ENCODE measurements at places on chromosomes 6 and 20.

DNA sequence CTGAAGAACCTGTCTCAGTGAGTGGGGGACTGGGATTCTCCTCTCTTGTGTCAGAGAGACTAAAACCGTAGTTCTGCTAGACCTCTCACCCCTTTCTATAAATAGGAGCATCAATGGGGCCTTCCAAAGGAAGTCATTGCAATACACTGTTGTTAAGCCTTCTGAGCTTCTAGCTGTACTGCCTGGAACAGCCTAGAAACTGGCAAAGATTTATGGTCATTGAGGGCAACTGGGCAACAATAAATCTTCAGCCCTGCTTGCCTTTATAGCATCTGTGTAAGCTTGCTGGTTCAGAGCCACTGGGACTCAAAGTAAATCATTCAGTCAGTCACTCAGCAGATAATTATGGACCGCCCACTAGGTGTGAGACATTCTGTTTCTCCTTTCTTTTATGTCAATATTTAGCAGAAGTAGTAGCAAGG, 53.2 kb downstream of the PPP1R14C start:
- no peak for DNase-seq

GRCh38 chr6:168128631-168129291, 49.7 kb upstream of the FRMD1 start:
- no peak for DNase-seq

DNA sequence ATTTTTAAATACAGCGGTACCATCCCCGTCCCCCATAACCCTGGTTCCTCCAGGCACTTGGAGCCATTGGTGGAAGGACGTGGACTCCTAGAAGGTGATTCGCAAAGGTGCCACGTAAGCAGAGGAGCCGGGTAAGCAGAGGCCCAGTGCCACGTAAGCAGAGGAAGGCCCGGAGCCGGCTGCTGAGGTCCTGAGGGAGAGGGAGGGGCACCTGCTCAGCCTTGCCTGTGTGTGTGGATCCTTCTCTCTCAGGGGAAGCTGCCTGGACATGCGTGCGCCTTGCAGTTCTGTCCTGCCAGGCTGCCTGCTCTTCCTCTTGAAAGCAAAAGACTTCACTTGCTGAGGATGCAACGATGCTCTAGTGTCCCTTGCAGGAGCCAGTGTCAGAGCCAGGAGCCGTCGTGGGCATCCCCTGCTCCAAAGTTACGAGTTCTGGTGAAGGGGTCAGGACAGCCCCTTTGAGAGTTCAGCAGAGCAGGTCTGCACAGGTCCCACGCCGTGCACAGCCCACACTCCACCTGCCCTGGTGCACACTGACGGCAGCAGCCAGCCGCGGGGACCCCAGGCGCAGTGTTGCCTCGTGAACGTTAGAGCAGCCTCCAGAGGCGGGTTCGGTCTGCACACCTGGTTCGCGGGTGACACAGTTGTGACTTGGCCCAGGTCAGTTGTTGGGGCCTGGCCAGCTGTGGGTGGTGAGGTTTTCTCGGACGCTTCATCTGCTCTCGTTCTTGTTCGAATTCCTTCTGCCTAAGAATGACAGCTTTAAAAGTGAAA, 1.9 kb upstream of the NKAIN4 start:
- no peak for DNase-seq

- no peak for DNase-seq
Observed at GRCh38 chr6:3041606-3042005, 26.7 kb upstream of the RIPK1 start.

- DNase-seq: no peak
Observed at GRCh38 chr6:13673825-13674444, 37.7 kb downstream of the RANBP9 start.

- no peak for DNase-seq
Observed at GRCh38 chr20:1625083-1625690, 5.4 kb upstream of the SIRPB1 start.

DNA sequence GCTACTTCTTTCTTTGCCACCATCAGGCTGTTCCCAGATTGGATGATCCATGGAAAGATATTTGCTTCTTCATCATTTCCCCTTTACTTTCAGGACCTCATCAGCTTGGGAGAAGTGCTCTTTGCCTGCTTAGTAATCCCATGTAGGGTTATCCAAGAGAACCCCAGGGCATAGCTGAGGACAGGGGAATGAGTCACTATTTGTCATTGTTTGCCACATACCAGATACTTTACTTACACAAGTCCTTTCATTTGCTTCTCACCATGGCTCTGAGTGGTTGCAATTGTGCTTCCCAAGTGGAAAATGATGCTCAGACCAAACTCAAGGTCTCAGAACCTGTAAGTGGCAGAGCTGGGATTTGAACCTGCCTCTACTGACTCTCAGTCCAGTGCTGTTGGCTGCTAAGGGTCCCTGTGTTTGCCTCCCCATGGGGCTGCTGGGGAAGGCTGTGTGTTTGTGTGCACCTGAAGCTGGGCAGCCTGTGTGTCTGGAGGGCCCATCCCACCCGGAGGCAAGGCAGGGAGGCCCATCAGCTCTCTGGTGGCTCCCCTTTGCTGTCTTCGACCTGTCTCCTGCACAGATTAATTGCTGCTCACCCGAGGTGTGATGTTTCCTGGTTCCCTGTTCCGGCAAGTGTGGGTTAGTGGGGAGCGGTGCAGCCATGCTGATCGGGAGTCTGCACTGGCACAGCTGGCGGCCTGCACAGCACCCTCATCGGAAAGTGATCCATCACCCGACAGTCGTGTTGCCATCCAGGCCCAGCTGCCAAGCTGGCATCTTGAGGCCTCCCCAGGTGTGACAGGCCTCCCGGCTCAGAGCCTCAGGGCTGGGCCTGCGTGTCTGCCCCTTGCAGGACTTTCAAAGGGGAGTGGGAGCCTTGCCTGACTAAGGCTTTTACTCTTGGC, 228.8 kb downstream of the DHX35 start:
- DNase-seq: no peak

DNA sequence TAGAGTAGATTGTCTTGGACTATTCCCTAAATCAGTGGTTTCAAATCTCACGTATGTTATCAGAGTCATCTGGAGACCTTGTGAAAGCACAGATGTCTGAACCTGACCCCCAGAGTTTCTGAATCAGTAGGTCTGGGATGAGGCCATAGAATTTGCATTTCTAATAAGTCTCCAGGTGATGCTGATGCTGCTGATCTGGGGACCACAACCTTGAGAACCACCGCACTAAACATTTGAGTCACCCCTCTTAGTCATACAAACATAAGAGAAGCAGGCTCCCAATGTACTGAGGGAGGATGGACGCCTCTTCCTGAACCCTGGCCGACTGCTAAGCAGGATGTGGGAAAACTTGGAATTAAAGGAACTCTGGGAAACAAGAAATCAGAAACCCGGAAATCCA, 187.8 kb upstream of the PRDM1 start:
- no peak for DNase-seq

DNA sequence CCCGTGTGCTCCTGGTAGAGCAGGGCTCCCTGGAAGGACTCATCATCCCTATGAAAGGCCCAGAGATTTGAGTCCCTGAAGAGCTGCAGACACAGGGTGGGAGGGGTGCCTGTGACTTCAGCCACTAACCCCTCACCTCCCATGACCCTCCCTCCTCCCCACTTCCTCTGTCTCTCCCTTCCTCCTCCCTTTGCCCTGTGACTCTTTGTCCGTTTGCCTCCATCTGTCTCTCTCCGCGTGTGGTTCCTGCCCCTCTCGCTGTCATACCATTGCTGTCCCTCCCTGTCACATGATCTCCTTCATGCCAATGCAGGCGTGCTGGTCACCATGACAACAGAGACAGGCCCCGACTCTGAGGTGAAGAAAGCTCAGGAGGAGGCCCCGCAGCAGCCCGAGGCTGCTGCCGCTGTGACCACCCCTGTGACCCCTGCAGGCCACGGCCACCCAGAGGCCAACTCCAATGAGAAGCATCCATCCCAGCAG, 19.0 kb downstream of the EPB41L1 start:
- no peak for DNase-seq

DNA sequence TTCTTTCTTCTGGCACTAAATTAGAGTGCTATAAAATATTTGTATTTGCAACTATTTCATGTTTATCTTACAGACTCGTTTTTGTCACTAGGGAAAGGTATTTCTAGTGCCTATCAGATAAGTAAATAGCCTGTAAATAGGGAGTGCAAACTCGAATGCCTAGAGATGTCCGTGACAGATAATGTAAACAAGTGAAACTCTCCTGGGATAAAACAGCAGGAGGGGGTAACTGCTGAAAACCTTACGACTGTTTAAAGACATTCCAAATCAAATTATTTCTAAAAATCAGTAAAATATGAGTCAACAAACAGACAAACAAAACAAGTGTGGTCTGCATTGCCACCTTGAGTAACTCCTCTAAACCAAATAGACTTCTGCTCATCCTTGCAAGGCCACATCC, 932.1 kb downstream of the EYS start:
- no peak for DNase-seq

DNA sequence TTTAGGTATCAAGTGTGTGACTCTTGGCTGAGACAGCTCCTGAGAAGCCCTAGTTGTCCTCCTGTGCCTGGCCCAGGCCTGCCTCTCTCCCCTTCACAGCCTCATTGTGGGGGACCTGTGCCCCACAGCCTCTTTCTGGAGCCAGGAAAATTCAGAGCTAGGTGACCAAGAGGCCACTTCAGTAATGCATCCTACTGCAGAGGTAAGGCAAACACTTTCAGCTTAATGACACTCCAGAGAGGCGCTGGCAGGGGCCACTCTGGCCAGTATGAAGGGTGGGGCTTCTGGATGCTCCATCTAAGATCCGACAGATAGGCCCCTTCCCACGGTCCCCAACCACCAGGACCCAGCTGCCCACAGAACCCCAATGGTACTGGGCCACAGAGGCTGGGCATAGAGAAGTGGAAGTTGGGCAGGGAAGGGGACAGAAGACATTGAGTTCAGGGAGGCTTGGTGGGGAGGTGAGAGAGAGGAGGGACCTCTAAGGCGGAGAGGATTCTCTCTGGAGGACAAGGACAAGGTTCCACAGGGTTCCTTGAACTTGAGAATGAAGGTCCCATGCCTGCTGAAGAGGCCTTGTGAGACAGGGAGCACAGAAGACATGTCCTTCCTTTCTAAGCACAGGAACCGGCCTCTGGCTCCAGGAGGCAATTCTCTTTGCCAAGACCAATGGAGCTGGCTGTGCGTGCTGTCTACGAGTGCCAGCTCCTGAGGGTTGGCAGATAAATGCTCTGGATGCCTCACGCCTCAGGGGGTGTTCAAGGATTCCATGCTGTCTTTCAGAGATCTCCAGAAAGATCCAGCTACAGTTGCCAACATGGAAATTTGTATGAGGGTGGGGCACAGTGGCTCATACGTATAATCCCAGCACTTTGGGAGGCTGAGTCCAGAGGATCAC, 46.4 kb upstream of the TGM2 start:
- no peak for DNase-seq

GRCh38 chr6:31397901-31398525, 5.4 kb upstream of the MICA start:
- peak; percentile 1 for DNase-seq

DNA sequence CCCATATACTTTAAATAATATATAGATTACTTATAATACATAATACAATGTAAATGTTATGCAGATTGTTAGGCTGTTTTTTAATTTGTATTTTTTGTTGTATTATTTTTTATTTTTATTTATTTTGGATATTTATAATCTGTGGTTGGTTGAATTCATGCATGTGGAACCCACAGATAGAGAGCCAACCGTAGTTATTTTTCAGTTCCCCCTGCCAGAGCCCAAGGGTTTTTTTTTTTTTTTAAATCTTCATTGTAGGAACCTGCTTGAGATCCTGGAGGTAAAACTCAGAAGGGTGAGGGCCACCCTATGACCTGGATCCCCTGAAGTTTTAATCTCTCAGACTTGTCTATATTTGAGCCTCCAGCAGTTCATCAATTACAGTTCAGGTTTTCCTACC, 133.2 kb downstream of the B3GAT2 start:
- no peak for DNase-seq

GRCh38 chr20:19338960-19339359, 126.5 kb downstream of the SLC24A3 start:
- DNase-seq: no peak

GRCh38 chr6:14658030-14658429, 540.5 kb downstream of the CD83 start:
- DNase-seq: no peak

GRCh38 chr6:52243282-52243893, 912 bp downstream of the IL17F start:
- DNase-seq: peak; percentile 10

DNA sequence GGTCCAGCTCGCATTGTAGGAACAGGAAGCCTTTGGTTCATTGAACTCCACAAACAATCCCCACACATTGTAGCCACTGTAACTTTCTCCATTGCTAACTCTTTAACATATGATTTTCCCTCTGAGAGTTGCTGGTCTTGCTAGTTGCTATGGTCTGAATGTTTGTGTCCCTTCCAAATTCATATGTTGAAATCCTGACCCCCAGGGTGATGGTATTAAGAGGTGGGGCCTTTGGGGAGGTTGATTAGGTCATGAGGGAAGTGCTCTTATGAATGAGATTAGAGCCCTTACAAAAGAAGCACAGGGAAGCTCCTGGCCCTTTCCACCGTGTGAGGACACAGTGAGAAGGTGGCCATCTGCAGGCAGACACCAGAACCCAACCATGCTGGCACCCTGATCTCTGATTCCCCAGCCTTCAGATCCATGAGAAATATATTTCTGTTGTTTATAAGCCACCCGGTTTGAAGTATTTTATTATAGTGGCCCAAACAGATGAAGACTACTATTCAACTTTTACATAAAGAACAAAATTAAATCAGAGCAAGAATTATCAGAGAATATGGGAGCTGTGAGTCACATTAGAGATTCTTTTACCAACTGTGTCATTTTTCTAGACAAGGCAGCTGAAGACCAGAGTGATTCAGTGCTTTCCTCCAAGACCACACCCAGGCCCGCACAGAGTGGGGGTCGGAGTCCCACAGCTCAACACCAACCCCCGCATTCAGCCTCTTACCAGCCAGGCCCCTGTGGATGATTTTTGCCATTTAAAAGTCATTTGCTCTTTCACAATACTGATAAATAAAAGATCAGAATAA, 143.0 kb downstream of the SAMD5 start:
- no peak for DNase-seq

- no peak for DNase-seq
Observed at GRCh38 chr6:64838726-64839125, 868.3 kb downstream of the EYS start.

- DNase-seq: peak; percentile 36
Observed at GRCh38 chr6:30915591-30915946, 1.5 kb downstream of the VARS2 start.

- DNase-seq: no peak
Observed at GRCh38 chr6:33590531-33591198, 10.6 kb upstream of the BAK1 start.

DNA sequence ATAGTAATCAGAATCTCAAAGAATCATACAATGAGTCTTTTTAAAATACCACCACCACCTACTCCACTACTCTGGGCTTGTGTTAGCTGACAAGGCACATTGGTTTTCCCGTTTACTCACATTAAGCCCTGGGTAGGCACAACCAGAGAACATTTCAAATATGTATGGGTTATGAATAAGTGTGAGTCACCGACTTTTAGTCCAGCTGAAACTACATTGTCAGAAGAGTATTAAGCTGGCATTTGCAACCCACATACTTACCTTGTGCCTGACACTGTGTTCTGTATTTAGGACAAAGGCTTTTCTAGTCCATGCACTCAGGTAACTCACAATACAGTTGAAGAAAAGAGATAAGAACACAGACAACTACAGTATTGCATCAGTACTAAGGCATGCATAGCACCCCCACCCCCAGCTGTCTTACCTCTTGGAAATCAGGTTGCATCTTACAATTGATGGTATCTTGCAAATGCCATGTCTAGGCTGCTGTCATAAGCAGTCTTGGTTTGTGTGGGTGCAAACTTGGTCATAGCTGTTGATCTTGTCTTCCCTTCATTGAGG, 40.3 kb upstream of the AHI1 start:
- DNase-seq: no peak

Data from NCI-H2081 (cell line).